ENCODE measurements at places on chromosomes 6 and 20. TPM values are rescaled to one million over a fixed set of nuclear protein-coding genes. Genes with fewer than 3 reads are reported as not detected.

Gene CST1
- 2.1 TPM for total RNA-seq

Gene EYS
- 4.5 TPM for total RNA-seq

Gene MDFI
- 40.6 TPM for total RNA-seq

Gene CALHM4
- total RNA-seq = 0.22 TPM

Gene RIPOR2
- total RNA-seq = 34.2 TPM

All from spinal cord (tissue), 10 donors.